Omental fat pad (tissue), 4 donors: ENCODE measurements at places on chromosomes 1 and 21. TPM values are rescaled to one million over a fixed set of nuclear protein-coding genes. Genes with fewer than 3 reads are reported as not detected.

GRCh38 chr21:32572574-32573420 is 12.5 kb downstream of the TCP10L start:
- no peak for DNase-seq

- DNase-seq, result no peak
These were observed 60.9 kb downstream of the ABL2 start for GRCh38 chr1:179168536-179168935.

The TMIGD3 gene
- total RNA-seq, result 4.6 TPM

The TMOD4 gene
- not detected for total RNA-seq
